ENCODE measurements at places on chromosomes 6 and 20. TPM values are rescaled to one million over a fixed set of nuclear protein-coding genes. Genes with fewer than 3 reads are reported as not detected.

The SAMD5 gene
- 1.2 TPM for total RNA-seq

The IPCEF1 gene
- total RNA-seq: 0.29 TPM

The ATP6V1G2 gene
- total RNA-seq: 1.1 TPM

The SCUBE3 gene
- 2.4 TPM for total RNA-seq

The DYNLT1 gene
- 50.5 TPM for total RNA-seq

The RSPO4 gene
- not detected for total RNA-seq

The NKAPL gene
- total RNA-seq: not detected

The NKX2-2 gene
- not detected for total RNA-seq

The UBD gene
- not detected for total RNA-seq

The LY6G6F gene
- not detected for total RNA-seq

The EFCAB8 gene
- not detected for total RNA-seq

- no peak for DNase-seq
Measured at GRCh38 chr6:112874881-112875280, 527.8 kb downstream of the RFPL4B start.

DNA sequence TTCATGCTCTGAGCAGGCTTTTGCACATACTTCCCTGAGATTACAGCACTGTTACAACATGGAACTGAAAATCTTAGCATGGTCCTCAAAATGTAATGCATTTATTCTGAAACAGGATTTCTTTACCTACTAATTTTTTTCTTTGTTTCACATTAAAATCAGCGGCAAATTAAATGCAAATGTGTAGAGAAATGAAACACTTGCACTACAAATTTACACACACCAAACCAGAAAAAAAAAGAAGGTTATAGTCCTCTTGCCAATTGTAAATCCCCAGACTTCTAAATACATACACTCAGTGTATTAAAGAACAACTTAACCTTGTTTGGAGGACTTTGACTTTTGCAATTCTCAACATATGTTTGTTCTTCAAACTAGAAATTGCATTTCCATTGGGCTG lies 210.9 kb upstream of the TBX18 start:
- DNase-seq: no peak

- DNase-seq: no peak
Measured at GRCh38 chr20:51238675-51239305, 215.9 kb upstream of the KCNG1 start.

DNA sequence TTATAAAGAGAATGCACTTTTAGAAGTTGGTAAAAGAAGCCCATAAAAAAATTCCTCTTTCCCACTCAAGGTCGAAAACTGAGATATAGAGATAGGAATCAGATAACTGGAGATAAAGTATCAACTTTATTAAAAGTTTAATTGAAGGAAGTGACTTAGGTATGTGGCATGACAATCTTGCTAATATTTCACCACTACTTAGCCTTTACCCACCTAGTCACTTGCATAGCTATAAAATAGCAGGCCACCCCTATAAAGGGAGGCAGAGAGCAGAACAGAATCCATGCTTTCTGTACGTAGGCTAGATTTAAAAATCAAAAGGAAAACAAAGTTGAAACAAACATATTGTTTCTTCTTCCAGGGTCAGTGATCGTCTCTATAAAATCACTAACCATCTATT lies 13.2 kb upstream of the TBC1D32 start:
- DNase-seq: no peak

DNA sequence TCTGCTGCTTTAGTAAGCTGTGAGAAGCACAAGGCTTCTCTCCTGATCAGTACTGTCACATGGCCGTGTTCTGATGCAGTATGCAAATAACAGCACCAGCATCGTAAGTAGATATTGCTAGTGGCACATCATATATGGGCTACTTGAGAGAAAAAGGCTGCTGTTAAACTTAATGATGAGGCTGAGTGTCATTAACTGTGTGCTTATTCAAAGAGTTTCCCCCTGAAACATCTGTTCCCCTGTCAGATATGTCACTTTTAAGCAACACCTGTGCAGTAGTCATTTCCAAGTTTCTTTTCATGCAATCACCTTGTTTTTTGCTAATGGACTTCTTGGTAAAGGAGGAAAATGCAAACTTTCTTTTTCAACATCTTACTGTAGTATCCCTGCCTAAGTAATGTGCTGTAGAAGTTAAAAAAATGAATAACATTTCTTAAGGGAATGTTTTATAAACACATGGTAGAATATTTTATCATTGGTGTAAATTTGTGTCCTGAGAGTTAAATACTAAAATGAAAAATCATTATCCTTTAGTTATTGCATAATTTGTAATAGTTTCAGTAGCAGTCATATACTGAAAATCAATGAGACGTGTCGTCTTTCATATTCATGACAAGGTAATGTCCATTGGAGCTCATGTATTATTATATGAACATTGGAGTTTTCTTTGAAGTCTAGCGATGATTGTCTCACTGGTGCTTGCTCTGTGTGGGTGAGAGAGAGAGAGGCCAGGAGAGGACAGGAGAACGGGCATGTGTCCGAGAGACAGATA lies 366.3 kb downstream of the CDKAL1 start:
- no peak for DNase-seq

- peak; percentile 13 for DNase-seq
Measured at GRCh38 chr6:151326116-151326825, 65.1 kb downstream of the ZBTB2 start.

DNA sequence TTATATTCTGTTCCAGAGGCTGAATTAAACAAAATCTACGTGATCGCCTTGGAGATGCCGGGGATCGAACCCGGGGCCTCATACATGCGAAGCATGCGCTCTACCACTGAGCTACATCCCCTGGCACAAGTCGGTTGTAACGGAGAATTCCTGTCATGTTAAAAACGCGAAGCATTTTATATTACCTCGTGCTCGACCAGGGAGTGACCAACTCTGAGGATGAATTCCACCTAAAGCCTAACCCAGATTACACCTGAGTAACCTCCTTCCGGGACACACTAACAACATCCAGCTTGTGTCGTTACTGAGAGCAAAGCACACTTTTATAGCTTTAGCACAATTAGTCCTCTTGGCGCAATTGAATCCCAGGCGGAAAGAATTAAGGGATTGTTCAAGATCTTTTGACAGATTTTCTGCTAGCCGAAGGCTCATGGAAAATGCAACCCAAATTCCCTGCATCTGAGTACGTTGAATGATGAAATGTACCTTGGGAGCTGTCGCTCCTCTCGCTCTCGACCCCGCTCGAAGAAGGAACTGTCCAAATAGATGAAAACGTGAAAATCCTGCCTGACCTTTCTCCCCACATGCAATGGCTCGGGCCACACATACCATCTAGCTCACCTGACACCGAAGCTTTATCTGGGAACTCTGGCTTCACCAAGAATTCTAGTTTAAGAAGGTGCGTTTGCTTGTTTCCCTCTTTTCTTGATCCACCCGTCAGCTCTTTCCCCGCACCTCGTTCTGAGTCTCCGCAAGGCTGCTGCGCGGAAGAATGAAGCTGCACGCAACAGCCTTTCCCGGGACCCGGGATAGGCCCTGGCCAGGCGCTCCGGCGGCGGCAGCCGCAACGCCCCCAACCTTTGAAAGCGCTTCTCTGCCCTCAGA lies 148.3 kb downstream of the GPX5 start:
- DNase-seq: peak; percentile 92

DNA sequence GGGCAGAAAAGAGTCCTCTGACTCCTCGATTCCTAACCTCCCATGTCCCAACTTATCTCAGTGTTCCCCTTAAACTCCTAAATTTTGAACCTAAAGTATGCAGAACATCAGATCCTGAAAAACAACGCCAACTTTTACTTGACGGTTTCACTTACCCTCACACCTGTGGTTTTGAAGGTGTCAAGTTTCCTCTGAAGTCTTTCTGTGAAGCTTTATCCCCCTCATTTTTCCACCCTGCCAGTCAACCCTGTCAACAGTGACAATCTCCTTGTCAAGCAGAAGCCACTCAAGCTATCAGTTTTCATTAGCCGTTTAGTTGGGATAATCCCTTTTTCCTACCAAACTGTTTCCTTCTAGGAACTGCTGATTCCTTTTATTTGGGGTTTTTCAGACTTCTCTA lies 245.4 kb upstream of the PREP start:
- no peak for DNase-seq

GRCh38 chr6:29813809-29814208 lies 13.8 kb upstream of the HLA-G start:
- DNase-seq: peak; percentile 68

- no peak for DNase-seq
Measured at GRCh38 chr6:140985679-140986275, 1146.9 kb upstream of the GJE1 start.

GRCh38 chr6:4664911-4665310 lies 111.3 kb upstream of the CDYL start:
- no peak for DNase-seq

DNA sequence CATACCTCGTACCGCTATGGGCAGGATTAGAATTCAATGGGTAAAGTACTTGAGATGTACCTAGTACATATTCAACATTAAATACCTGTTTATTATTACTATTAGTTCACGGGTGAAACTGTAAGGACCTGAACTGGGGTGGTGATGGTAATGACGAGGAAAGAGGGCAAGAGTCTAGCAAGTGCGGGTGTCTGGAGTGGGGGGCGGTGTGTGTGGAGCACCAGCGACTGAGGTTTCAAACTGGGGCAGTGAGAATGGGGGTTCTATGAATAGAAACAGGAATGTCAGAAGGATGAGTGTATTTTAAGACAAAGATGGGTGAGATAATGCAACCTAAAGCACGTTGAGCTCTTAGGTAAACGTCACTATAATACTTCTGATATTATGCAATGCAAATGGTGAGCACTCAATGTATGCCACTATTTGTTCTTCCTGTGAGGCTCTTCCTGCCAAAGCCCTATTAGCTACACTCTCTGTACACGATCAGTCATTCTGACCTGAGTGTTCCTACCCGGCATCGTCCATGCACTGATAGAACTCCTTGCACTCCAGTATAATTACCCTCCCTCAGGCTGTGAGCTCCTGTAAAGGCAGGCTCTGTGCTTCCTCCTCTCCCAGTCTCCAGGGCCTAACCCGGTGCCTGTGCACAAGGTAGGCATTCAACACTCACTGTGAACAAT lies 55.0 kb downstream of the ALDH5A1 start:
- DNase-seq: peak; percentile 7

DNA sequence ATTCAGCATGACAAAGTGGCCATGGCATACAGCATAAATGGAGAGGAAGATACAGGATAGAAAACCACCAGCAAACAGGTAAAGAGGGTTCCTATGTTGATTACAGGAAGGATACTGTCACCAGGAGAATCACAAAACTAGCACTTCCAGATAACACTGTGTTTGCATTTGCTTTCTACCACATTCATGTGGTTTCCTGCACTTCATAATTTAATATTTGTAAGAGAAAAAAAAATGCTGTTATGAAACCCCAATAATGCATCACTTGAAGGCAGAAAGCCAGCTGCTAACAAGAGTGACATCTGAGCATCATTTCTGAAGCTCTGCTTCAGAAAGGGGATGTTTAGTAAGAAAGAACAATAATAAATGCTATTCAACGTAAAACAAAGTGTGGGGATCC lies 106.6 kb downstream of the ATXN1 start:
- DNase-seq: no peak
